ENCODE measurements at places on chromosomes 1 and 21.

DNA sequence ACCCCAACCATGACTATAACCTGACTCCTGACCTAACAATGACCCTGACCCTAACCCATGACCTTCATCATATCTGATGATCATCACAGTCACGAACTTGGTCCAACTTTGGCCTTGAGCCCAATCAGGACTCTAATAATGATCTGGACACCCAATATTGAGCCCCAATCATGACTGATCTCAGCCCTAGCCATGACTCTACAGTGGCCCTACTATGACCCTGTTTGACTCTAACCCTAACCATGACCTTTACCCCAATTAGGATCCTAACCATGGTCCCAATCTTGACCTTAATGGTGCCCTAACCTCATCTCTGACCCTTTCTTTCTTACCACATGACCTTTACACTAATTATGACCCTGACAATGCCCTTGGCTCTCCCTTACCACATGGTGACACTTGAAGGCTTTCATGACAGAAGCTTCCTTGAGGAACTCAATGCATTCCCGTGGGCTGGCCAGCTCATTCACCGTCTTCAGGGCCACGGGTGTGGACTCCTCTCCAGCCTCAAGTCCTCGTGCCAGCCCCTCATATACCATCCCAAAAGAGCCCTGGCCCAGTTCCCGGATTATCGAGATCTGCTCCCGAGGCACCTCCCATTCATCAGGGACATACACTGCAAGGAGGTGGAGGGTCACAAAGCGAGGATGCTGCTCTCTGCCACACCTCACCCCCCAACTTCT lies 16.2 kb downstream of the INSRR start:
- H3K27me3 ChIP-seq = peaks cover 51% of the 10 kb centered on the region
- no peak for DNase-seq
- no peaks in the 10 kb centered on the region for H3K36me3 ChIP-seq
- peaks cover 2% of the 10 kb centered on the region for H3K4me1 ChIP-seq

GRCh38 chr21:43211072-43211759 lies 42.4 kb downstream of the CRYAA start:
- H3K27me3 ChIP-seq = no peaks in the 10 kb centered on the region
- no peaks in the 10 kb centered on the region for H3K36me3 ChIP-seq
- H3K4me3 ChIP-seq = no peak overlapping the region
- DNase-seq = no peak
- no peaks in the 10 kb centered on the region for H3K4me1 ChIP-seq

DNA sequence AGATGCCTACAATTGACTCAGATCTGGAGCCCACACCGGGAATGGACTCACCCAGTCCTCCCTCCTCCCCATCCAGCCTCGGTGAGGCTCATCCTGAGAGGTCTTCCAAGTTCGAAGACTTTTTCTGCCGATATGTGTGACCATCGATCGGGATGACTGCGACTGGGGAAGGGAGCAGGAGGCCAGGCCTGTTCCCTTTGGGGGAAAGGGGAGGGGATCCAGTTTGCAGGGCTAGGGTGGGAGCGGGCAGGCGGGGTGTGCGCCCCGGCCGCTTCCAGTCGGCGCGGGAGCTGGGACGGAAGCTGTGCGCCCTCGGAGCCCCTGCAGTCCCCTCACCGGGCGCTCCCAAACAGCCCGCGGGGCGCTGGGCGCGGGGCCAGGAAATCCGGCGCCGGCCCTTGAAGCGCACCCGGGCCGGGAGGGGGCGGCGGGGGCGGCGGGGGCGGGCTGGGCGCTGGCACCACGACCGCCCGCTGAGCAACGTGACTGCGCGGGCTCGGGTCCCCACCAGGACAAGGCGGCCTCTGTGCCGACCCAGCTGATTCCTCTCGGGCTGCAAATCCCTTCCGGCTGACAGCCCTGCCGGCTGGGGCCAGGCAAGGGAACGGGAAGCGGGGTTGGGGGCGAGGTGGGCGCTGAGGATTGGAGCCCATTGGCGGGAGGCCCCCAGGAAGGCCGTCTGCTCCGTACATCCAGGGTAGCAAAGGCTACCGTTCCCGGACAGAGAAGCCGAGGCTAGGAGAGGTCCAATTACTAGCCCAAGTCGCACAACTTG lies 103.9 kb downstream of the EBNA1BP2 start:
- no peak overlapping the region for H3K4me3 ChIP-seq
- H3K36me3 ChIP-seq = no peaks in the 10 kb centered on the region
- peaks cover 20% of the 10 kb centered on the region for H3K27me3 ChIP-seq
- H3K4me1 ChIP-seq = peaks cover 14% of the 10 kb centered on the region
- H3K27ac ChIP-seq = no peak overlapping the region
- DNase-seq = no peak

GRCh38 chr1:28456078-28456477 lies 49.8 kb upstream of the RCC1 start:
- no peak overlapping the region for H3K27ac ChIP-seq
- peaks cover 12% of the 10 kb centered on the region for H3K4me1 ChIP-seq
- H3K4me3 ChIP-seq = no peak overlapping the region
- DNase-seq = no peak

DNA sequence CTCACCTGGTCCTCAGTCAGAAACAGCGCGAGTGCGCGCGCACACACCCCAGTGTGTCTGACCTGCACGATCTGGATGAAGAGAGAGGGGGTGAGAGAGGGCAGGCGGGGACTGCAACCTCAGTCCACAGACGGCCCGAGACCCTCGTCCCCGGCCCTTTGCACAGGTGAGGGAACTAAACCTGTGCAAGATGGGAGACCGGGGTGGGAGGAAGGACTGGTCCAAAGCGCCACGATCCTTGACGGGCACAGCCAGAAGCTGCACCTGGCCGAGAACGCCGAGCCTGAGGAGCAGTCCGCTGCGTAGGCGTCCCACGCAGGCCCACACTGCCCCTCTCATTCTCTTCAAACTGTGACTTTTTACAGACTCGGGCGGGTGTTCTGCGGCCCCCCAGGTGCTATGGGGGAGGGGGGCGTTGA lies 519 bp upstream of the IQCC start:
- H3K27me3 ChIP-seq = no peaks in the 10 kb centered on the region
- no peaks in the 10 kb centered on the region for H3K36me3 ChIP-seq
- no peak for DNase-seq
- H3K27ac ChIP-seq = peak overlapping the region; percentile 54
- peaks cover 35% of the 10 kb centered on the region for H3K4me1 ChIP-seq
- peak overlapping the region; percentile 68 for H3K4me3 ChIP-seq

- DNase-seq = no peak
- no peaks in the 10 kb centered on the region for H3K27me3 ChIP-seq
- no peak overlapping the region for H3K4me3 ChIP-seq
- no peaks in the 10 kb centered on the region for H3K36me3 ChIP-seq
Measured at GRCh38 chr1:206892351-206892984, 4.8 kb upstream of the IL24 start.

GRCh38 chr1:81144240-81144825 lies 656.4 kb upstream of the ADGRL2 start:
- no peak overlapping the region for H3K27ac ChIP-seq
- no peaks in the 10 kb centered on the region for H3K36me3 ChIP-seq
- H3K27me3 ChIP-seq = no peaks in the 10 kb centered on the region

DNA sequence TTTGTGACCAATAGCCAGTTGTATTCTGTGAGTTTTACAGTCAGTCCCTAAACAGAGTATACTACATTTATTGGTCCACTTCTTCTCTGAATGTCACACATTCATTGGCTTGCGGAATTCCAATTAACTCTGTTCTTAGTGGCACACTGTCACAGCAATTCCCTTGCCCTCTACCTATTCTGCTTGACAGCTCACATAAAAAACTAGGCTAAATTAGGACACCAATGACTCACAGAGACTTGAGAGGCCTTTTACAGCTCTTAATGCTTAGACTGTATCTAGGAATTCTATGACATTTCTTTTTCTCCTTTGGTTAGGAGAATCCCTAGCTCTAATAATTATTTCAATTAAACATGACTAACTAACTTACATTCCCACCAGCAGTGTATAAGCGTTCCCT lies 104.1 kb downstream of the NEGR1 start:
- H3K36me3 ChIP-seq = no peaks in the 10 kb centered on the region
- H3K27ac ChIP-seq = no peak overlapping the region
- no peak overlapping the region for H3K4me3 ChIP-seq
- H3K4me1 ChIP-seq = no peaks in the 10 kb centered on the region
- H3K27me3 ChIP-seq = no peaks in the 10 kb centered on the region
- no peak for DNase-seq

- H3K36me3 ChIP-seq = peaks cover 8% of the 10 kb centered on the region
- no peak overlapping the region for H3K4me3 ChIP-seq
- H3K27me3 ChIP-seq = peaks cover 3% of the 10 kb centered on the region
Measured at GRCh38 chr21:26920055-26920454, 46.8 kb downstream of the ADAMTS5 start.

DNA sequence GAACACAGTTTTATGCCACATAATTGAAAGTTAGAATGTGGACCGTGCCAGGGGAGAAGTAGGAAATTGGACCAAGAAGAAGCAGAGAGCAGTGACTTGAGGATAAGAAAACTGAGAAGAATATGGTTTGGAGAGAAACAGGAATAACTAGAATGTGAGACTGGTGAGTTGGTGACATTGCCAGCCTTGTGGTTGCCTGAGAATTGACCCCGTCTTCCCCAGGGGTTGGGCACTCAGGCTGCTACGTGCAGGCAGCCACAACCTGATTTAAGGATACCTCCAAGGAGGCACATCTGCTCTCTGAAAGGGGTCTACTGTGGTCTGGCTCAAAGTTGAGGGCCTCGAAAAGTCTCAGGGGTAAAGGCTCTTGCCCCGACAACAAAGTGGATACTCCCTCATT lies 112.1 kb upstream of the ARTN start:
- no peak overlapping the region for H3K4me3 ChIP-seq
- no peak for DNase-seq
- no peak overlapping the region for H3K27ac ChIP-seq
- no peaks in the 10 kb centered on the region for H3K27me3 ChIP-seq
- peaks cover 8% of the 10 kb centered on the region for H3K4me1 ChIP-seq
- H3K36me3 ChIP-seq = no peaks in the 10 kb centered on the region

DNA sequence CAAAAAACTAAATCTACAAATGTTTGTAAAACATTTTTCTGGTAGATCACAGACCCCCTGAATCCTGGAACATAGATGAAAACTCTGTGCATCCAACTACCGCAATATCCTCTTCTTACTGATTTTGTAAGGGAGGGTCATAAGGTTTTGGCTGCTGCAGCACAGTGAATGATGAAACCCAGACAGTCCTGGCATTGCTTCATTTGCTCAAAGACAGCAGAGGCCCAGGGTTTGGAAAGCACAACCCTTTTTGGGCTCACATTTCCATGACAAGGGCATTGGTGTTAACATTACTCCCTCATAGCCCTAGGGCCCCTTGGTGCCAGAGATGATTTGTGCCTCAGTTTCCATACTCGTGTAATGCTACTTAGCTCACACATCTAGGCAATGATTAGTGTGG lies 51.2 kb downstream of the PLXNA2 start:
- H3K36me3 ChIP-seq = no peaks in the 10 kb centered on the region
- H3K4me3 ChIP-seq = no peak overlapping the region
- H3K4me1 ChIP-seq = no peaks in the 10 kb centered on the region

DNA sequence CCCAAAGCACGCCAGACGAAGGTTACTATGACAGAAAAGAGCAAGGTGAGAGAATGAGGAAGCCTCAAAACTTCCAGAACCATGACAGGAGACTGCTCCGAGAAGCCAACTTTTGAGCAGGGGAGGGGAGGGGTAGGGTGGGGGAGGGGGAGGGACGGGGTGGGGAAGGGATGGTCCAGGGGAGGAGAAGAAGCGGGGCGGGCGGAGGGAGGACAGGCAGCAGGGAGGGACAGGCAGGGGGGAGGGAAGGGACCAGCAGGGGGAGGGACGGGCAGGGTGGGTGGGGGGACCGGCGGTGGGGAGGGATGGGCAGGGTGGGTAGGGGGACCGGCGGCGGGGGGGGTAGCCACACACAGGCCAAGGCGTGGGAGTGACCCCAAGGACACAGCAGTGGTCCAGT lies 2.0 kb downstream of the INTS11 start:
- H3K27ac ChIP-seq = peak overlapping the region; percentile 32
- peaks cover 22% of the 10 kb centered on the region for H3K4me1 ChIP-seq
- H3K4me3 ChIP-seq = no peak overlapping the region
- H3K36me3 ChIP-seq = peaks cover 39% of the 10 kb centered on the region
- no peaks in the 10 kb centered on the region for H3K27me3 ChIP-seq
- DNase-seq = no peak

- no peaks in the 10 kb centered on the region for H3K27me3 ChIP-seq
- DNase-seq = no peak
- no peak overlapping the region for H3K4me3 ChIP-seq
- no peaks in the 10 kb centered on the region for H3K36me3 ChIP-seq
- H3K27ac ChIP-seq = no peak overlapping the region
- H3K4me1 ChIP-seq = no peaks in the 10 kb centered on the region
Measured at GRCh38 chr1:229991104-229991513, 75.9 kb upstream of the GALNT2 start.

DNA sequence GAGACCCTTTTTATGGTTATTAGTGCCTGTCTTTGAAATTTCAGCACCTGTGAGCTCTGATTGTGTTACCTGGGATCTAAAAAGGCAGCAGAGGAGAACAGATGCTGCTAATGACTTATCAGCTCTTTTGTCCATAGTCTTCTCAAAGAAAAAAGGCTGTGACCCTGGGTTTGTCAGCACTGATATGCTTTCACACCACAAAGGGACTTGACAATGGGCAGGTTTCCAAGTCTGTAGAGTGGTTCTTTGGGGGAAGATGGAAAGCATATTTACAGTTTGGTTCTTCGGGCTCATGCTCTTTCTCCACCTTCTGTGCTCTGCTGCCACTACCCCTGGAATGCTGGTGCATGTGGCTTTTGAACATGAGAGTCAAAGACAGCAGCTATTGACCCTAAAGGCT lies 32.0 kb downstream of the DNAJC6 start:
- no peak overlapping the region for H3K4me3 ChIP-seq
- no peaks in the 10 kb centered on the region for H3K36me3 ChIP-seq
- no peak for DNase-seq
- no peak overlapping the region for H3K27ac ChIP-seq
- no peaks in the 10 kb centered on the region for H3K4me1 ChIP-seq

DNA sequence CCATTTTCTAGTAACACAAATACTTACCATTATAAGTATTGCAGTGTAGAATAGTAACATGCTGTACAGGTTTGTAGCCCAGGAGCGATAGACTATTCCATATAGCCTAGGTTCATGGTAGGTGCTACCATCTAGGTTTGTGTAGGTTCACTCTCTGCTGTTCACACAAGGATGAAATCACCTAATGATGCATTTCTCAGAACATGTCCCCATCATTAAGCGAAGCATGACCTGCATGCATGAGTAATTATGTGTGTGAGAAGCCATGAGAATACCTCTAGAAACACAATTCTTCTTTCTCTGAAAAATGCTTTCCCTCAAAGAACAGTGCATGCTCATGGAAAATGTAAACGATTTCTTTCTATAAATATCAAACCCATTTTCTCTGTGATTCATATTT lies 69.3 kb downstream of the NR5A2 start:
- no peak for DNase-seq
- H3K27me3 ChIP-seq = no peaks in the 10 kb centered on the region
- no peaks in the 10 kb centered on the region for H3K36me3 ChIP-seq
- no peaks in the 10 kb centered on the region for H3K4me1 ChIP-seq
- H3K4me3 ChIP-seq = no peak overlapping the region
- H3K27ac ChIP-seq = no peak overlapping the region

DNA sequence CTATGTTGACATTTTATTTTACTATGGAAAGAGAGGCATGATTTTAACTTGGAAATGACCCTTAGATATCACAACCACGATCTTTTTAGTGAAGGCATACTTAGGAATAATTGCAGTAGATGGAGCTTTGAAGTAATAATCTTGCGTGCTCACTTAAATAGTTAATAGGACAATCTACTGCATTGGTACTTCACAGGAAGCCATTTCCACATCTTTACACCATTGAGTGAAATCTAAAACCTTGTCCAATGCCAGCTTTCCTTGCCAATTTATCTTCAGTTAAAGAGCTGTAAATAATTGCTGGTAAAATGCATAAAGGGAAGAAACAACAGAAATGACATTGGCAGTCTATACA lies 586.3 kb downstream of the ADGRL2 start:
- no peak overlapping the region for H3K27ac ChIP-seq
- no peak overlapping the region for H3K4me3 ChIP-seq
- H3K36me3 ChIP-seq = no peaks in the 10 kb centered on the region
- H3K4me1 ChIP-seq = no peaks in the 10 kb centered on the region
- no peaks in the 10 kb centered on the region for H3K27me3 ChIP-seq
- DNase-seq = no peak
